ENCODE measurements at places on chromosomes 3 and 15.

GRCh38 chr15:47394286-47394809 lies 323.0 kb upstream of the SEMA6D start:
- no peak for DNase-seq

- no peak for DNase-seq
Observed at GRCh38 chr15:28116521-28117431, 17.7 kb upstream of the OCA2 start.

- no peak for DNase-seq
Observed at GRCh38 chr3:11155341-11156025, 1.2 kb downstream of the HRH1 start.

DNA sequence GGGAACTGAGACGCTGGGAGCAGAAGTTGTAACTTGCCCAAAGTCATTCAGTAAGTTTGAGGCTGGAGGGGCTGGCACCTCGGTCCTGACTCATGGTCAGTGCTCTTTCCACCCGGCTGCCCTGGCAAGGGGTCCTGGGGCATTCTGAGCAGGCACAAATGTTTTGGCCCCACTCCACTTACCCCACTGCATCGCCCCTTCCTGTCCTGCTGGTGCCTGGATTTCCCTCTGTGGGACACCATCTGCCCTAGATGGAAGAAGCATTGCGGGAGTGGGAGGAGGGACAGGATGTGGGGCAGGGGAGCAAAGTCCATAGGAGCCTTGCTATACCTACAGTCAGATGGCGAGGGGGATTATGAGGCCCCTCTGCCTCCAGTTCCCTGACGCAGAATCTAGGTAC lies 4.5 kb downstream of the CORO2B start:
- no peak for DNase-seq

- DNase-seq, result no peak
Observed at GRCh38 chr3:187406927-187407326, 38.7 kb downstream of the RTP4 start.

- no peak for DNase-seq
Observed at GRCh38 chr3:187902936-187903335, 157.7 kb upstream of the BCL6 start.

DNA sequence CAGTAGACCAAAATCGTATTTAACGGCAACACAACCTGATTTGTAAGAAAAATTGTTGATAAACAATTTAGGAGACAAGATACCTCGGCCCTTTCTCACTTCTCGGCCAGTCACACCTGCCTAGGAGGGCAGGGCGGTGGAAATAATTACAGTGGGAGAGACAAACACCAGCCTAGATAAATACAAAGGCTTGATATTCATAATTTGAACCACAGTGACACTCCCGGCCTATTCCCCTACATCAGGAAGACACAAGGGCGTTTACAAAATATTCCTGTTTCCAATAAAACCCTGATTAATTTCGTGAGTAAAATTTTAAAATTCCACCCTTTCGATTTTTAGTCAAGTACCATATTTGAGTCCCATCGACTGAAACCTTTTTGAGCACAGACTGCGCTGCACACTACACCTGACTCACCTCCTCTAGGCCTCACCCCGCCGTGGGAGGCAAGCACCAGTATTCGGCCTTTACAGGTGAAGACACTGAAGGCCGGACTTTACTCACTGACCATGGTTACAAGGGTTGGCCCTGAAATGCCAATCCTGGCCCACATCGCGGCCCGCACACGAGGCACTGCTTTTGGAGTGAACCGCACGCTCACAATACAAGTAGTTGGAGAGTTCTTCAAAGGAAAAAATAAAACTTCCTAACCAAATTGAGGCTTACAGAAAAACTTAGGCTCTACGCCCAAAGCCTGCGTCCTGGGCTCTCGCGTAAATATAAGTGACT lies 794 bp downstream of the ARPP19 start:
- no peak for DNase-seq

GRCh38 chr15:65812916-65813315 lies 20.8 kb upstream of the DENND4A start:
- no peak for DNase-seq

- no peak for DNase-seq
Observed at GRCh38 chr3:138675393-138675792, 66.8 kb downstream of the FAIM start.

DNA sequence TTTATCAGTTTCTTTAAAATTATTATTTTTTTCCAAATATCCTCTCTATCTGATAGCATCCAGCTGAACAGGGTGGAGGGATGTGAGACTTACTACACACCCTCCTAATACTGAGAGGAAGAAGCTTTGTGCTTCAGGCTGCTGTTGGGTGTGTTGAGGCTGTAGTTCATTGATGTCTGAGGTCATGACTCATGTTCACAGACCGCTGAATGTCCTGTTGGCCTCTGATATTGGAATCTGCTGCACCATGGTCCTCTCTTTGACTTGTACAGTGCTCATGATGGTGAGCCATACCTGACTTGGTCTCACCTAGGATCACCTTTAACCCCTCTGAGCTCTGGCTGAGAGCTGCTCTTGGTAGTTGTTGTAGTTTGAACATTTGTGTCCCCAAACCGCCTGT lies 302.9 kb downstream of the SATB1 start:
- no peak for DNase-seq

DNA sequence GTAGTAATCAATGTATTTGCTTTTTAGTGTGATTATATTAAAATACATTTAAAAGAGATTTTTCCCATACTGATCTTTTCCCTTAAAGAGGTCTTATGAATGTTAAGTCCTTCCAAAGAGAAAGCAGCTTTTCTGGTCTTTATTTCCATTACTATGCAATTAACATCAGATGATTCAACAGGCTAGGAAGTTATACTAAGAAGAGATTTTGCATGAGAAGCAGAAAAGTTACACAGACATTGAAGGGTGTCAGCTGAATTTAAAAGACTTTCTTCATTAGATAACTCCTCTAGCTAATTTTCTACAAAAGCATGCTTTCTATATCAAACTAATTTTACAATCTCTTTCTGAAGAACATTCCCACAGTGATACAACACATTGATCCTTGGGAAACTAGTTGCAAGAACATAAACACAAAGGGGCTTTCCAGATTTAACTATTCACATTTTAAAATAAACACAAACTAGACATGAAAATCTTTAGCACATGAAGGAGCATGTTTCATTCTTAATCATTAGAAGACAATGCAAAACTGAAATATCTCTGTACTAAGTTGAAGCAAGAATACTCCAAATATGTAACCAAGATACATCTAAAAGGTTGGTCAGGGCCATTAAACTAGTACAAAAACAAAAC lies 965.8 kb downstream of the ROBO1 start:
- no peak for DNase-seq

DNA sequence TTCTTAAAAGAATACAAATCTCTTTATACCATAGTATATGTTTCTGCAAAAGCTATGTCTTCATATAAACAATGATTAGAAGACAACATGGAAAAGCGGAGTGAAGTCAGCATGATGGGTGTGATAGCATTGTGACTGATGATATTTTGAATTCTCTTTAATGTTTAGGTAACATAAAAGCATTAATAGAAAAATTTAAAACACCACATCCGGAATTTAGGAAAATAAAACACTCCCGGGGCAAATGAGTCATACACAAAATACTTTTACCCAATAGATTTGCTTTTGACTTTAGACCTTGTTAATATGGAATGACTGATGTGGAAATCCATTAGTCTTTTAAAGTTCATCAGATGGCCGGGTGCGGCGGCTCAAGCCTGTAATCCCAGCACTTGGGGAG lies 134.7 kb downstream of the P3H2 start:
- DNase-seq, result no peak

GRCh38 chr3:194133661-194134230 lies 2.2 kb upstream of the HES1 start:
- no peak for DNase-seq

DNA sequence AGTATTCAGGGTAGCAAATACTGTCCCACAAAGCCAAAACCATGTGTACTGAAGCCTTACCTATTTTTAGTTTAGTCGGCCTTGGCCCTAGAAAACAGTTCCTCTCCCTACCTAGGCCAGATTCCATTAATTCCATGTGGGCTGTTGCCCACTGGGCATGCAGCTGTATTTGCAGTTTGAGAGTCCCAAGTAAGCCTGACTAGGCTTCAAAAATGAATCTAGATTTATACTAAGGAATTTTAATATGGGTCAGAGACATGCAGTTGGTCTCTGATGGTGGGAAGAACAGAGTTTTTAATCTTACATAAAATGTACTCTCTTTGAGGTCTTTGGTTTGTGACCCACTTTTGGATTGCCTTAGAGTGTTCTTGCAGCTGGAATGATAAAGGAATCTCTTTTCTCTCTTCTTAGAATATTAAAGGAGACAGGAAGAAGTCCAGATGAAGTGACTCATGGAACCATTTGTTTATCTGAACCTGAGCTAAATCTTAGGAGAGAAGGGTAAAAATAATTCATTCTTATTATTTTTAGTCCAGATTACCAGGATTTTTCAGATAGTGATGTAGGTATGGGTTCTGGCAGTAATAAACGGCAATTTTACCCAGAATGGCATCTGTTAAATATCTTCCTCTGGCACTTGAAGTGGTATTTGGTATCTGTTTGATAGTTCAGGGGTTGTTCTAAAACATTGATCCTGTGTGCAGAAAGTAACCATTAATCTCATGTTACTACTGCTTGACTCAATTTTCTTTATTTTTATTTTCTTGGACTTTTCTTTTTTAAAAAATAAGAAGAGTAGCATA lies 33.8 kb downstream of the GLCE start:
- no peak for DNase-seq

DNA sequence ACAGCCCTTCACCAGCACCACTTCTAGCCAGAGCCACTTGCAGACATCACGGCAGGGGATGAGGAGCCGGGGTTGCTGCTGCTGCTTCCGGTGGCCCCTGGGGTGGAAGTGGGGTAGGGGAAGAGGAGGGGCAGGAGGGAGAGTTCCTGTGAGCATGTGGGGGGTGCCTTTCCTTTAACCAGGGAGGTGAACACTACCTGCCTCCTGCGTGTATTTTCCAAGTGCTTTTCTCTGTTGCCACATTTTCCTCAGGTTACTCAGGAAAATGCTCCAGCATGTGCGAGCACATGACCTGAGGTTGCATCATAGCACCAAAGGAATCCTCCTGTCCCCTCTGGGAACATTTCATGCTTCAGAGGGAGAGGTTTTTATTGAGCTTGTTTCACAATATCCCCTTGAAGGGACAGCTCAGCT lies 12.2 kb upstream of the SACM1L start:
- no peak for DNase-seq

- DNase-seq, result no peak
Observed at GRCh38 chr3:58411851-58412830, 21.5 kb downstream of the PDHB start.

GRCh38 chr3:118447339-118447738 lies 587.3 kb downstream of the IGSF11 start:
- DNase-seq, result no peak

- DNase-seq, result no peak
Observed at GRCh38 chr15:98875309-98875708, 132.3 kb downstream of the PGPEP1L start.

GRCh38 chr3:38507120-38507519 lies 11.0 kb downstream of the EXOG start:
- DNase-seq, result no peak

DNA sequence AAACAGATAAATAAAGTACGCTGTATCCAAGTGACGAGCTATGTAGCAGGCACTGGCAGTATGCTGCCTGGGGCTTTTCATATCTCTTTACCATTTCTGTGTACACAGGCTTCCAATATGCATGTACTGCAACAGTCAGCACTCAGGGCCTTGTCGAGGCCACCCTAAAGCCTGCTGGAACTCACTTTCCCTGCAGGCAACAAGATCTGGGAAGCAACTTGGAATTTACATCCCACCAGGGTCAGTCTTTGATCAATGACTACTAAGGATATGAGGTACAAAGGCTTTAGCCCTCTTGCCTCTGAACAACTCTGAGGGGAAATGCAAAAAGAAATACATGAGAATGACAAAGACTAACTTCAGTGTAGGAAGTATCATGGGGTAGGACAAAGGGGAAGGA lies 101.8 kb upstream of the ARL6 start:
- no peak for DNase-seq

- no peak for DNase-seq
Observed at GRCh38 chr3:146468234-146468633, 1.1 kb downstream of the PLSCR2 start.

- no peak for DNase-seq
Observed at GRCh38 chr15:50790778-50791453, 25.4 kb upstream of the SPPL2A start.

GRCh38 chr15:94306700-94307650 lies 75.6 kb downstream of the MCTP2 start:
- DNase-seq, result no peak

- DNase-seq, result no peak
Observed at GRCh38 chr3:34261001-34261385, 462.6 kb downstream of the PDCD6IP start.

- DNase-seq, result no peak
Observed at GRCh38 chr3:74590620-74591262, 23.7 kb downstream of the CNTN3 start.

DNA sequence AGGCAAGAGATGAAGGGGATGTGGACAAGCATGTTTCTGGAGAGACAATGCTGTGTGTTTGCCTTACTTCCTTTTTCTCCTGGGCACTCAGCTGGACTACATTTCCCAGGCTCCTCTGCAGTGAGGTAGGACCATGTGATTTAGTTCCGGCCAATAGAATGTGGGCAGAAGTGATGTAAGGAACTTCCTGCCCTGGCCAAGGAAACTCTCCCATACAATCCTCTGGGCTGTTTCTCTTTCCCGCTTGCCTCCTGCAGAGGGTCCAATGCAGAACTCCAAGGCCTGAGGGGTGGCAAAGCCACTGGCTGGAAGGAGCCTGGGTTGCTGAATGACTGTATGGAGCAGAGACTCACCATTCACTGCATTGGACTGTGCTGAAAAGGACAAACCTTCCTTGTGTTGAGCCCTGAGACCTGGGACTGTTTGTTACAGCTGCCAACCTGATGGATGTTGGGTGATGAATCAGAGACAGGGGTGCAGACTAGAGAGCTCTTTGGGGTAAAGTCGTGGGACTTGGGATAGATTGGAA lies 82.7 kb upstream of the SLC6A6 start:
- DNase-seq, result no peak

DNA sequence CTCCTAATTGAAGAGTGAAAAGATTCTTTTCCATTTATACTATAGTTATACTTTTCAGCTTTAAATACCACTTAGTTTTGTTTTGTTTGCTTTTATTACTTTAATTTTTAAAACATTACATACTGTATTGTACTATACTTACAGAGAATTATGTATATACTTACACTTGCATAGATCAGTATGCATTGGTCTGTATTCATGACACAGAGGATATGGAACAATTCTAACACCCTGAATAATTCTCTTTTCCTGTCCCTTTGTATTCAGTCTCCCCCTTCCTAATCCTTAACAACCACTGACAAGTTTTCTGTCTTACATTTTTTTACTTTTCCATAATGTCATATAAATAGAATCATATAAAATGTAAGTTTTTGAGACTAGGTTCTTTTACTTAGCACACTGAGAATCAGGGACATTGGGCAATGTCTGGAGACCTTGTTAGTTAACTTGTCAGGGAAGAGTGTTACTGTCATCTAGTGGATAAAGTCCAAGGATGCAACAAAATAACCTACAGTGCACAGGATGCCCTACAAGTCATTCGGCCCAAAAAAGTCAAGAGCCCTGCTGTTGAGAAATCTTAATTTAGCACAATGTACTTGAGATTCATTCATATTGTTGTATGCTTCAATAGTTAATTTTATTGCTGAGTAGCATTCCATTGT lies 95.7 kb upstream of the MCTP2 start:
- DNase-seq, result no peak

GRCh38 chr3:12870942-12871341 lies 29.6 kb upstream of the RPL32 start:
- DNase-seq, result no peak

- no peak for DNase-seq
Observed at GRCh38 chr3:179504371-179504770, 53.1 kb upstream of the GNB4 start.
